ENCODE measurements at places on chromosomes 2 and 18.

- DNase-seq: no peak
Observed at GRCh38 chr2:224688997-224689396, 27.2 kb downstream of the CCDC195 start.

DNA sequence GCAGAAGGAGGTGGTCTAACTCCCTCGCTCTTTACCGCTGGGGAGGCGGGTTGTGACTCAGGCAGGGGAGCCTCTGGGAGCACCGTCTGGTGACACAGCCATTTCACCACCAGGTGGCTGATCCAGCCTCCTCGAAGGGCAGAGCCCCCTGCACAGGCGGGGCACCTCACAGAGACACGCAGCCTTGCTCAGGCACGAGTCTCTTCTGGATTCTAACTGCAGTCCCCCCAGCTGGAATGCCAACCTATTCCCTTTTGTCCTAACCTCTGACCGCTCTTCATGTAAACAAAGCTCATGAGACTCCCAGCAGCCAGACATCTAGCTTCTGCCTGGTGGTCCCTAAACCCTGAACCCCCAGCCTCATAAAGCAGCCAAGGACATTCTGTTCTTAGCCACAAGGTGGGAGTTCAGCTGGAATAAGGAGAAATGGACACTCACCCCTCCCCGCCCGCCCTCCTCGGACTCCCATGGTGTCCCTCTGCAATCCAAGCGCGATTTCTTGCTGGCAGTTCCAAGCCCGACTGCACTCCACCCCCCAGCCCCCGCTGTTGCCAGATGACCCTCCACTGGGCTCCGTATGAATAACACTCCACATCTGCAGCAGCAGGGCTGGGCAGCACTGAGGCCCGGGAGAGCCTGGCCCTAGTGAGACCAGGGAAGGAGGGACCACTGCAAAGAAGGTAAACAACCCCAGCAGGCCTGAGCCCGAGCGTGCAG, 84.3 kb downstream of the TNS1 start:
- DNase-seq: no peak

GRCh38 chr2:100802066-100802465, 17.9 kb upstream of the NPAS2 start:
- no peak for DNase-seq

DNA sequence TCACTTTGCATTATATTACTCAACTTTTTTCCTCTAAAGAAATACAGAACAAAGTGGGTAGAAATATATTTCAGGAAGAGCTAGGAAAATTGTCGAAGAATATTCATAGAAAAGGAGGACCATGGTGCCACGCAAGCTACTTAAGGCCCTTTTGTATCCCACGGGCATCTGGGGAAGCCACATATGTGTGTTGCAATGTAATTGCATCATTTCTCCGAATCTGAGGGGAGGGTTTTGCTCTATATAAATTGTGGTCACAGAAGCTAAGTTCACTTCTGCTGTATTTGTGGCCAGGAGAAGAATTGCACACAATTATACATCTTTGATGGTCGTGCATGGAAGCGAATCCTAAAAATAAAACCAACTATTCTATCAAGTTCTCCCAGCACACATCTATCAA, 360.3 kb downstream of the IRS1 start:
- DNase-seq: no peak

DNA sequence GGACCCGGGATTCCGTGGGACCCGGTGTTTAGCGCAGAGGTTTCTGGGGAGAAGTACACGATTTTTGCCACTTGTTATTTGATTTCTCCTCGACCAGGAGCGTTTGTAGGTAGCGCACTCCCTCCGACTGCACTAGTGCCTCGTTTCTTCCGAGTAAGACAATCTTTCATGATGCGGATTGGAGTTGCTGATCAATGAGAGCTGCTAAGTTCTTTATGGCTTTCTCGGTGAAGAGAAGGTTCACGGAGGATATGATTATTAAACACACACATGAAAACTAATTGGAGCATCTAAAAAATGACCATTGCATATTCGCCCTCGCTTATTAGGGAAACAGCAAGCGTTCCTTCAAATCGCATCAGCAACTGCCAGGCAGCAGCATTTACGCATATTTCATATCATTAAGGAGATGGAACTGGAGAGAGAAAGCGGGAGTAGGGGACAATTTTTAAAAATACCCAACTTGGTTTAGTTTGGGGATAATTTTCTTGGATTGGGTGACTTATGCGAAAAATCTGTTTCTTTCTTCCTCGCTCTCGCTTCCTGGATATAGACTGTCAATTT, 616 bp downstream of the EML6 start:
- DNase-seq: no peak

- DNase-seq: no peak
Observed at GRCh38 chr18:7754725-7755181, 187.6 kb downstream of the PTPRM start.

DNA sequence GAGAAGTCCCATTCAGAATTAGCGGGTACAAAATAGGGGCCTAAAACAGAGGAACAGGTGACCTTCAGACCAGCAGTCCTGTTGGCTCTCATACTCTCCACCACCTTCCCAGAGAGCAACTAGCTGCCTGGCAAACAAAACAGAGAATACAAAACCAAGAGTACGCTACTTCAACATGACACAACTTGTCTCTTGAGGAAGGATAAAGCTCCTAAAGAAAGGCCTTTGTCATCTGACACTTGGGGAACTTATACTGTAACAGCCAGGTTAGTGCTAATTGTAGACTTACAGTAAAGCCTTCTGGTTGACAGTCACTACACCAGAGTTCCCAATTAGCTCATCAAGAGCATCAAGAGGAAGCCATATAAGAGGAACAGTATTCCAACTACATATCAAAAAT, 282.1 kb upstream of the NT5C1B start:
- no peak for DNase-seq

DNA sequence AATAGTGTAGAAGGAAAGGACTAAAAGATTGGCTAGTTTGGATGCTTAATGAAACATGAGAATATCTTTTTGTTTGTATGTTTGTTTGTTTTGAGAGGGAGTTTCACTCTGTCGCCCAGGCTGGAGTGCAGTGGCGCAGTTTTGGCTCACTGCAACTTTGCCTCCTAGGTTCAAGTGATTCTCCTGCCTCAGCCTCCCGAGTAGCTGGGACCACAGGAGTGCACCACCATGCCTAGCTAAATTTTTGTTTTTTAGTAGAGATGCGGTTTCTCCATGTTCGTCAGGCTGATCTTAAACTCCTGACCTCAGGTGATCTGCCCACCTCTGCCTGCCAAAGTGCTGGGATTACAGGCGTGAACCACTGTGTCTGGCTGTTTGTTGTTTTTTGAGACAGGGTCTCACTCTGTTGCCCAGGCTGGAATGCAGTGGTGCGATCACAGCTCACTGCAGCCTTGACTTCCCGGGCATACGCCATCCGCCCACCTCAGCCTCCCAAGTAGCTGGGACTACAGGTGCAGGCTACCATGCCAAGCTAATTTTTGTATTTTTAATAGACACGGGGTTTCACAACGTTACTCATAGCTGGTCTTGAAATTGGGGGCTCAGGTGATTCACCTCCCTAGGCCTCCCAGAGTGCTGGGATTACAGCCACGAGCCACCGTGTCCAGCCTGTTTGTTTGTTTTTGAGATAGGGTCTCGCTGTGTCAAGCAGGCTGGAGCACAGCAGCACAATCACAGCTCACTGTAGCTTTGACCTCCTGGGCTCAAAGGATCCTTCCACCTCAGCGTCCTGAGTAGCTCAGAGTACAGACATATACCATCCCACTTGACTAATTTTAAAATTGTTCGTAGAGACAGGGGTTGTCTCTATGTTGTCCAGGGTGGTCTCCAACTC, 209.2 kb downstream of the MYCN start:
- no peak for DNase-seq

GRCh38 chr2:65033178-65033577, 23.0 kb upstream of the CEP68 start:
- DNase-seq: no peak

DNA sequence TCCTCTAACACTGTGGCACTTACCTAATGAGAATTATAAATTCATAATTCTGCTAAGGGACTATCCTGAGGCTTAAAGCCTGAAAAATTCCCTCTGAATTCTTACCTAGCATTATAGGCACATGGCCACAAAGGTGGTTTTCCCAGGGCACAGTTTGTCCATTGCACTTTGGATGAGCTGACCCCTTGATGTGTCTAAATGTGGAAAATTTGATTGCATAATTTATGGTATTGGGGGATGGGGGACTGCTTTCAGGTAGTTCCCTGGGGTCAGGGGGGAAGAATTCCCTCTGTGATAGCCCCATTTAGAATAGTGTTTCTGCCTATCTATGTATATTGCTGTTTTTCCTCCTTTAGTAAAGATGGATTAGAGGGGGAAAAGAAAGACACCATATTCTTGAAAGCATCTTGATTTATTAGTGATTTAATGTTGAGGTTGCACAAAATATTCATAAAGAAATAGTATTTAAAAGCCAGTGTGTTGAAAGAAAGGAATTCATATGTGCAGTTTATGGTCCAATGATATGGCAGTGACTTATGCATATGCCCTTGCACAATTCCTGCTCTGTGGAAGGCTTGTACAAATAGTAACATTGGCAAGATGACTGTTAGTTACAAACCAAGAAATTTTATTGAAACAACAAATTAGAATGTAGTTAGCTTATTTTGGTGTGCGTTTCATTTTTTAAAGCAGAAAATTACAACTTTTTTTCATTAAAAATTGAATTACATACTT, 8.7 kb upstream of the HTR2B start:
- DNase-seq: no peak

DNA sequence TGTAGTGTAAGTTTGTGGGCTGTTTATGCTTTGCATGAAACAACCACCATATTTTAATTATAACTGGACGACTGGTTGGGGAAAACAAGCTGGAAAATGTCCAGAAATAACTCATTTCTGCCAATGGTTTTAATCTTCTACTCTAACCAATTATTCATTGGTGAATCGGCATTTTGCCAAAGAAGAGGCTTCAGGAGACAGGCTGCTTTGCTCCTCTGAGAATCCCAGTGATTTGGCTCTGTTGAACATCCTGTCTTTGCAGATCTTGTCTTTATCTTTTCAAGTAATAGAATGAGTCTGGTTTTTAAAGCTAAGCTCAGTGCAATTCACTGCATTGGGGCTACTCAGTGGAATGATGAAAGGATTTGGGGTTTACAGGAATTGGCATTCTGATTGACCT, 109.6 kb downstream of the APOB start:
- DNase-seq: no peak

DNA sequence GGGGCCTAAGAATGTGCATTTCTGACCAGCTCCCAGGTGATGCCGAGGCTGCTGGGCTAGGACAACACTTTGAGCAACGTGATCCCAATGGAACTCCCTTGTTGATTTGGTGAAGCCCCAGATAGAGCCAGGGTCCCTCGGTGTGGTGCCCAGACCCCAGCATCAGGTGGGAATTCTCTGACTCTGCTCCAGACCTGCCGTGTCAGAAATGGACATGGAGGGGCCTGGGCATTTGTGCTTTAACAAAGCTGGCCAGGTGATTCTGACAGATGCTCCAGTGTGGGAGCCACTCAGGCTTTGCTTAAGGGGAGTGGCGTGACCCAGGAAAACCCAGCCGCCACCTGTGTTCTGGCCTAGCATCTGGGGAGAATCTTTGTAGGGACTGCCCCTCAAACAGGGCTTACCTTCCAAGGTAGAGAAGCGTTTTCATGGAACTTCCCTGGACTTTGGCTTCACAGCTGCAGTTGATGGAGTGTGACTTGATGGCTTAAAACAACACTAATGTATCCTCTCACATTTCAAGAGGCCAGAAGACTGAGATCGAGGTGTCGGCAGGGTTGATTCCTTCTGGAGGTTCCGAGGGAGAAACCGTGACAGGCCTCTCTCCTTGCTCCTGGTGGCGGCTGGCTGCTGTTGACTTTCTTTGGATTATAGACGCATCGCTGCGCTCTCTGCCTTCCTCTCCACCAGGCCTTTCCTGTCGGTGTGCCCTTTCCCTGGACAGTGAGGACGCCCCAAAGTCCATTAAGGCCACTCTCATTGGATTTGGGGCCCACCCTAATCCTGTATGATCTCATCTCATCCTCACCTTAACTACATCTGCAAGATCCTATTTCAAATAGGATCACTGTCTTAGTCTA, 57.0 kb upstream of the HDAC4 start:
- DNase-seq: no peak

DNA sequence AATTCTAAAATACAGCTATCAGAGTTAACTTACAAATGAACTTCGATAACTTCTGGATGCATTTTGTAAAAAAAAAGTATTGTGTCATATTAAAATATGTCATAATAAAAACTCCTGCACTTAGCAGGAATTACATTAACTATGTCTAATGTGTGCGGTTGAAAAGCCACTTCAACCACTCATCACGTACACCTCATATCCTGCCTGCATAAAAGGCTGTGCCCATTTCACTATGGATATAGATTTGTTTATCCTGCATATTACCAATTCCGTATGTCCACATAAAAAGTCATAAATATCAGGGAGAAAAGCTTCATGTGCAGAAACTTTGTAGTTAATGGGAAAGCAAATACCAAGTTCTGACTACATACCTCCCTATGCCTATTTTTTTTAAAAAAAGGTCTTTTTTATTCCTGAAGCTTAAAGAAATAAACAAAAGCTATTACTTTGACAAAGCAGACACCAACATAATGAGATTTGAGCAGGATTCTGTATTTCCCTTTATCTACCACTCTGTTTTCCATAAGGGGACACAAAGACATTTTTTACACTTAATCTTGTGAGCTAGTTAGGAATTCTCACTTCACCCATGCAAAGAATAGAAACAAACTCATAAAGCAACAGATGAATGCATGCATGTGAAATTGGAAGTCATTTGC, 96.1 kb downstream of the PPP1R1C start:
- no peak for DNase-seq

DNA sequence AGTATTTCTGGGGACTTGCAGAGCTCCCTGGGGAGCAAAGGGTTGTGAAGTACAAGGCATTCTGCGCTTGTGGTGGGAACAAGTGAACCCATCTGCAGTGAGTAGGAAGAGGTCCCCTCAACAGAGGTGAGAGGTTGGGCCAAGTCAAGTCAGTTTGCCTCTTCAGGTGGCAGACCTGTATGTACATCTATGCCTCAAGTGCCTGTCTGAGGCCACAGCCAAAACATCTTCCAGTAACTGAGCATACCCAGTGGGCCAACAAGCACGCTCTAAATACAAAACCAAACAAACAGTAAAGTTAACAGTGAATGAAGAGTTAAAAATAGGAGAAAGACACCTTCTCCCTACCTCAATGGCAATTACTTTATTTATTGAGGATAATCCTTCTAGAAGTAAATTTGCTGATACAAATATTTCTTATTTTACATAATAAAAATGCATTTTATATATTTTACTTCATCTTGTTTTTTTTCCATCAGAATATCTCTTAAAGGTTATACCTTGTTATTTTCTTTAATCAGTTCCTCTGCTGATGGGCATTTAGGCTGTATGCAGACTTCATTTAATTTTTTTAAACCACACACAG, 2.5 kb downstream of the GYPC start:
- no peak for DNase-seq

GRCh38 chr2:25405611-25406295, 64.0 kb upstream of the DNMT3A start:
- no peak for DNase-seq

Measured in amniotic stem cell (primary cell).